ENCODE measurements at places on chromosomes 12 and 14.

DNA sequence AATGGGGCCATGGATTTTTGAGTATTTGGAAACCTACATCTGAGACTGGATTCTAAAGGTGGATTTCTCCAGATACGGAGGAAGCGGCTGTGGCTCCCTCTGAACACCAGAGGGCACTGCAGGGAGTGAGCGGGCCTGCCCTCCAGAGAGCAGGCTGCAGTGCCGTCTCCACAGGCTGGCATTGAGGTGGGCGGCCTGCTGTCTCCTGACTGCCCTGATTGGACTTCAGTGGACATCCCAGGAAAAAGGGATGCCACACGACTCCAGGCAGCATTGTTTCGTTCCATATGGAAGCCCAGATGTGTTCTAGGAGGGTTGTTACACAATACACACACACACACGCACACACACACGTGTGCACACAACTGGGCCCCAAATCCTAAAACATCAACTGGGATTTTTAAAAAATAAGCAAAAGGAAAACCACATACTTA lies 20.9 kb upstream of the ANO2 start:
- no peak for DNase-seq

- no peak for DNase-seq
Measured at GRCh38 chr12:11496157-11496851, 100.9 kb upstream of the PRB2 start.

- DNase-seq = no peak
Measured at GRCh38 chr14:31410048-31410650, 10.2 kb downstream of the HEATR5A start.

DNA sequence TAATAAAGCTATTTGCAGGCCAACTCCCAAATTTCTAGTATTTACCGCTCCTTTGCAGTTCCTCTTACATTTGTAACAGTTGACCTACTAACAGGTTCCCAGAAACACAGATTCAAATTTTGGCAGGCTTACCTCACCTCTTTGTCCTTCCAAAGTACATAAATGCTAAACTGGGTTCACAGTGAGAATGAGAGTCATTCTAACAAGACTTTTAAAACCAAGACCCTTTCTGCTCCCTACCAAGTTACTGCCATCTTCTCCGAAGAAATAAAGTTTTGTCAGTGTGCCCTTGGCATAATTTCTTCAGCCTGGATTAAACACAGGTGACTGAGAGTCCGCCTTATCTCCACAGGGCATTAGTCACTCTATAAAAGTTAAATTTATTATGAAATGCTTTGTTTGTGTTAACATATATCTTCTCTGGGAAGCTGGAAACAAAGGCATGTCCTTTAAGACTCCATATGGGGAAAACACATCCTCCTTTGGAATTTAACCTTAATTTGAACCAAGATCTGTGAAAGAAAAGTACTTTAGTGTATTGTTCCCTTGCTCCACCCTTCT lies 28.2 kb downstream of the FOXA1 start:
- DNase-seq = no peak

DNA sequence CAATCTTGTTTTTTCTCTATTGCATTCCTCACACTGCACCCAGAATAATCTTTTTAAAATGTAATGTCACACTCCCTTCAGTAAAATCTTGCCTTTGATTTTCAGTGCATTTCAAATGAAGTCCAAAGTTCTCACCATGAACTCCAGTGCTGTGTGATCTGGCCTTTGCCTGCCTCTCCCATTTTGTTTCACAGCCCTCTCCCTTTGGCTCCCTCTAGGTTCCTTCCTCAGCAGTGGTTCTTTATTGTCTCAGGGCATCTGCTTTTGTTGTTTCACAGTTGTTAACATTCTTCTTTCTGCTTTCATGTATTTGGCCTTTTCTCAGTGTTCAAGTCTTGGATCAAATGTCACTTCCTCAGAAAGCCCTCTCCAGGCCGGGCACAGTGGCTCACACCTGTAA lies 84.5 kb upstream of the AMN1 start:
- DNase-seq = no peak

- DNase-seq = no peak
Measured at GRCh38 chr12:4820971-4821370, 88.7 kb upstream of the KCNA1 start.

DNA sequence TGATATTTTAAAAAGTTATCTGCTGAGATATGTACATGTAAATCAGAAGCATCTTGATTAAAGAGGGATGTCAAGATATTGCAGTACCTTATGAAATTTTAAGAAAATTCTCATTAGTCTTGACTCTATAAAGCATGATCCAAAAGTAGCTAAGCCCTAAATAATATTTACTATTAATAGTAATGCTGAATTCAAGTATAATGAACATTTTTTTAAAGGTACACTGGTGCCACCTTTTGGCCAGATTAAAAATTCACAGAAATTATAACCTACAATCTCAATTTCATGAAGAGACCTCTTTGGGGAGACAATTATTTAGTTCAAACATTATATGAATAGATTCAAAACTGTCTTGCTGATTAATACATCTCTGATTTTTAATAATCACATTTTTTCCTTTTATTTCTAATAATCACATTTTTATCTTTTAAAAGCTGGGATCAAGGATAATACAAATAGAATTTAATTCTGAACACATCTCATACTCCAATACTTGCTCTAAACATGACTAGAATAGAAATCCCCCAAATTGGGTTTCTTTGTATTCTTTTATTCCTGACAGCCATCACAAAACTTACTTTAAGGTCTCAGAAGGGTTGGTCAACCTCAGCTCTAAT lies 13.4 kb downstream of the AKAP5 start:
- DNase-seq = no peak

GRCh38 chr14:102419716-102420115 lies 57.0 kb downstream of the TECPR2 start:
- no peak for DNase-seq

DNA sequence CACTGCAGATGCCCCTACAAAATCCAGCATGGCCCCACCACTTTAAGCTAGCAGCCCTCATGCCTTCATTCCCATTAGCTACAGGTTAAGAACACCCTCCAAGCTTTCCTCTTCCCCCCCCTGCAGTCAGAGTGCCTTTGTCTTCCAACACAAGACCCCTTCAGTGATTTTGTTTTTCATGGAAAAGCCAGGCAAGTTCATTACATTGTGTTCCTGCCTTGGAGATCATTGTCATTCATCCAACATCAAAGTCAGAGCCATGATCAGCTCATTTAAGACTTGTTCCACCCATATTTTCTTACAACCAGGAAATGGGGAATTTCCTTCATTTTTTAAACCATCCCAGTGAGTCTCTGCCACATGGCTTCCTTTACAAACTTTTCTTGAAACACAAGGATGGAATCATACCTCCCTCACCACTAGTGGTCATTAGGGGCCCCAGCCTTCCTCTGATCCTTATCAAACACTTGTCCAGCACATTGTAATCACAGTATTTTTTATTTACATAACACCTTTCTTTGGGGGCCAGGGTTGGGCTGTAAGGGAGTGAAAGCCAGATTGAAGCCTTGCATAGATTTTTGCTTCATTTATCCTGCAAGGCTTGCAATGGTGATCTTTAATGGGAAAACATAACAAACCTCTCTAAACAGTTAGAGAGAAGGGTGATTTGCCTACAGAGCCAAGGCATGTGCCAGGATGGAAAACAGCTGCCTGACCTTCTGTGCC lies 765.3 kb downstream of the MED13L start:
- no peak for DNase-seq

Data from Jurkat, Clone E6-1 (cell line).